ENCODE measurements at places on chromosomes 11 and 22.

GRCh38 chr22:19056951-19057401 is 65.2 kb downstream of the DGCR2 start:
- no peak for DNase-seq

DNA sequence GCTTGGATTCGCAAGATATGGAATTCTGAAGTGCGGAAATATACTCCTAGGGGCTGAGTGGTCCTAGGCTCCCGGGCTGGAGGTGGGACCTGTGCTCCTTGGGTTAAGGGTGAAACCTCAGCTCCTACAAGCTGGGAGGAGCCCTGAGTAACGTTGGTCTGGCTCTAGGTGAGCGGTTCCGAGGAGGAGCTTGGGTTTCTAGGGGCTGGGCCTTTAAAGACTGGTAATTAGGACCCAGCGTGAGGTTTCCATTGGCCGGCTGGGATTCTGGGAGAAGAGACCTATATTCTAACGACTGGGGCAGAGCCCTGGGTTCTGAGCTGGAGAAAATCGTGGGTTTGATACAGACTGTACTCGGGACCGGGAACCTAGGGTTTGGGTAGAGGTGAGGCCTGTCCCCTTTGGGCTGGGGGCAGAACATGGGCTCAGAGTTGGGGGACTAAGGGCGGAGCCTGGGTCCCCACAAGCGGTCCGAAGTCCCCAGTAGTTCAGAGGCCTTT is 882 bp upstream of the MAP4K2 start:
- no peak for DNase-seq

GRCh38 chr22:48208894-48209293 is 1446.4 kb downstream of the TBC1D22A start:
- no peak for DNase-seq

DNA sequence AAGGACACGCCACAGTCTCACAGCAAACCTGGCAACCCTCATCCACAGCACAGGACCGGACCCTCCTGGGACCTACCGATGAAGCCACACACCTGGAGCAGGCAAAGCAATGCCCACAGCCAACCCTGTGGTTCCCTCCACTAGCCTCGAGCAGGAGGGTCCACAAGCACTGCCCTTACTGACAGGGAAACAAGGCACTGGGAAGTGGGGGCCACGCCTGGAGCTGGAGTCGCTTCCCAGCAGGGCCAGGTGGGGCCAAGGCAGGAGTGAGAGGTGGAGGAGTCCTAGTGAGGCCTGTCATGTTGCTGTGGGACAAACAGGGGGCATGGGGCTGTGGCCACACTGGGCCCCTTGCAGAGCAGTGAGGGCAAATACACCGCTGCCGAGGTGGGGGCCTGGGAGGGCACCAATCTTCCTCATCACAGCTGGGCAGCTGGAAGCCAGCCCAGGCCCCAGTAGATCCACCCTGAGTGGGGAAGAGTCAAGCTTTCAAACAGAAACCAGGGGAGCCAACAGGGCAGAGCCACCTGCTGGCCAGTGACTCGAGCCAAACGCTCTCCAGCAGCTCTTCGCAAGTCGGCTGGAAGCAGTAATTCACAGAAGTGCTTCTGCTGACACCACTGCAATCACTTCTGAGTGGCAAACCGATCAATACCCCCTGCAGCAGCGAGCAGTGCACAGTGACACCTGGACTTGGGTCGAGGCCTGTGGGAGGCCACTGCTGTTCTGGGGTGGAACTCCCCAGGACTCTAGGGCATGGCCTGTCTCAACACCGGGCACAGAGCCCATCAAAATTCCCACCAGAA is 13.7 kb downstream of the SULT4A1 start:
- no peak for DNase-seq

DNA sequence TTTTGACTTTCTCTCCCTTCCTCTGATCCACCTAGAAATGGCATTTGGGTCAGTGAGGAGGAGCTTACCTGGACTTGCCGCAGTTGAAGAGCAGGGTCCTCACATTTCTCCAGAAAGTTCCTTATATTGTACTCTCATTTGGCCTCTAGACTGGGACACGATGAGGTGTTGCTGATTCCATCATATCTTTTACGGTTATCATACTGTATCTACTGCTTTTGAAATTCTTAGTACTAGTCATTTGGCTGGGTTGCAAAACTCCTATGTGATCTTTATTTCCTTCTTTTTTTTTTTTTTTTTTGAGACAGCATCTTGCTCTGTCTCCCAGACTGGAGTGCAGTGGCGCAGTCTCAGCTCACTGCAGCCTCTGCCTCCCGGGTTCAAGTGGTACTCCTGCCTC is 58.7 kb upstream of the FAM181B start:
- DNase-seq: no peak

DNA sequence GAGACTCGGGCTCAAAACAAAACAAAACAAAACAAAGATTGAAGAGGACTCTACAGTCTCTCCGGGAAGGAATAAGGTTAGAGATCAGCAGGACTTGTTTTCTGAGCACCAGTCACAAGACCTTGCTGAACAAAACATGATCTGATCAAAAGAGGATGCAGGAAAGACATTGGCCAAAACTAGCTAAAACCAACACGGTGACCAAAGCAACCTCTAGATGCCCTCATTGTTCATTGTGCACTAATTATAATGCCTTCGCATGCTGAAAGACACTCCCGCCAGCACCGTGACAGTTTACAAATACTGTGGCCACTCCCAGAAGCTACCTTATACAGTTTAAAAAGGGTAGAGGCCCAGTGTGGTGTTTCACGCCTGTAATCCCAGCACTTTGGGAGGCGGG is 15.7 kb upstream of the CHKA start:
- DNase-seq: no peak

DNA sequence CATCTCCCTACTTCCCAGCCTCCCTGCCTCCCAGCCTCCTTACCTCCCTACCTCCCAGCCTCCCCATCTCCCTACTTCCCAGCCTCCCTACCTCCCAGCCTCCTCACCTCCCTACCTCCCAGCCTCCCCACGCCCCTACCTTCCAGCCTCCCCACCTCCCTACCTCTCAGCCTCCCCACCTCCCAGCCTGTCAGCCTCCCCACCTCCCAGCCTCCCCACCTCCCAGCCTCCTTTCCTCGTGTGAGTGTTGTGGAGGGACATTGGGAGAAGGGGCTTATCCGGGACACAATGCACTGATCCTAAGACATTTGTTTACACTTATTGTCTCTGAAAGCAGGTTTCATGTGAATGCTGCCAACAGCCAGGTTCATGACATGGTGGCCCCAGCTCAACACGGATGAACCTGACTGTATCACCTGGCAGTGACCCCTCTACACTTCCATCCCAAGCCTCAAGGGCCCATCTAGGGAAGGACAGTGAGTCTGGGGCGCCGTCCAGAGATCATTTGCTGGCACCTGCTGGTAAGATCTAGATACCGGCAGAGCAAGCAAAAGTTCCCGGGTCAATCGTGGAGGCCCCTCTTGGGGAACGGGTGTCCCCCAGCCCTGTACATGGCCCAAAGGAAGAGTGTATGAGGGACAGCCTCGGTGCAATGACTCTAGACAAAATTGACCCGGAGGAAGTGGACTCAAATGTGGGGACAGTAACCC is 34.5 kb upstream of the TH start:
- DNase-seq: no peak

GRCh38 chr11:19161651-19162050 is 40.1 kb downstream of the CSRP3 start:
- DNase-seq: no peak

- DNase-seq: no peak
Measured at GRCh38 chr11:74557526-74557925, 34.9 kb upstream of the POLD3 start.

GRCh38 chr11:10285148-10285802 is 8.7 kb downstream of the SBF2 start:
- DNase-seq: no peak

- DNase-seq: no peak
Measured at GRCh38 chr11:65206901-65207300, 25.2 kb downstream of the CAPN1 start.

- DNase-seq: no peak
Measured at GRCh38 chr22:30749272-30749671, 54.6 kb downstream of the OSBP2 start.

- DNase-seq: no peak
Measured at GRCh38 chr11:20110908-20111669, 49.2 kb downstream of the DBX1 start.

DNA sequence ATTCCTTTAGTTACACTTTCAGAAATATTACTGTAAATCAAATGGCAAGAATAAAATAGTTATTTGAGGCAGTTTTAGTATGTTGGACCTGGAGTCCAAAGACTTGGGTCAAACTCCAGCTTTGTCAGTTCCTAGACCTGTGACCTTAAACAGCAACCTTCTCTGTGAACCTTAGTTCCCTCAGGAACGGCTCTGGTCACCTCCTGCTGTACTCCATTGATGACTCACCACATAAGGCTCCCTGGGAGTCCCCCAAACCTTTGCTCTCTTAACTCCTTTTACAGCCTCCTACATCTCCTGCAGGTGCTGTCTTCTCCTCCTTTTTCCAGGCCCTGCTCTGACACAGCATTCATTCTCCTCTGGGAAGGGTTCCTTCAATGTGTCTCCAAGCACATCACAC is 29.1 kb downstream of the LIMK2 start:
- DNase-seq: no peak

GRCh38 chr11:26412955-26413354 is 81.0 kb downstream of the ANO3 start:
- DNase-seq: no peak

DNA sequence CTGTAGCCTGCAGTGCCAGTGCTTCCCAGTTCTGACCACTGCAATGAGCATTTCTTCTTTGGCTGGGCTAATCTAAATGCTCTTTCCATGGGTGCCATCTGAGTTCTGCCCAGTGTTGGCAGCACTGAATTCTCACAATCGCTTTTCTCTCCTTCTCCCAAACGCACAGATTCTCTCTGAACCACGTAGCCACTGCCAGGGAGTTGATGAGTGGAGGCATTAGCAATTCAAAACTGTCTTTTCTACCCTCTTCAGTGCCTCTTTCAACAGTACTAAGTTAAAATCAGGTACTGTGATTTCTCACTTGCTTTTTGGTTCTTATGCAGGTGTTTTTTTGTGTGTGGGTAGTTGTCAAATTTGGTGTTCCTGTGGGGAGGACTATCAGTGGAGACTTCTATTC is 745.0 kb upstream of the ANO5 start:
- no peak for DNase-seq

DNA sequence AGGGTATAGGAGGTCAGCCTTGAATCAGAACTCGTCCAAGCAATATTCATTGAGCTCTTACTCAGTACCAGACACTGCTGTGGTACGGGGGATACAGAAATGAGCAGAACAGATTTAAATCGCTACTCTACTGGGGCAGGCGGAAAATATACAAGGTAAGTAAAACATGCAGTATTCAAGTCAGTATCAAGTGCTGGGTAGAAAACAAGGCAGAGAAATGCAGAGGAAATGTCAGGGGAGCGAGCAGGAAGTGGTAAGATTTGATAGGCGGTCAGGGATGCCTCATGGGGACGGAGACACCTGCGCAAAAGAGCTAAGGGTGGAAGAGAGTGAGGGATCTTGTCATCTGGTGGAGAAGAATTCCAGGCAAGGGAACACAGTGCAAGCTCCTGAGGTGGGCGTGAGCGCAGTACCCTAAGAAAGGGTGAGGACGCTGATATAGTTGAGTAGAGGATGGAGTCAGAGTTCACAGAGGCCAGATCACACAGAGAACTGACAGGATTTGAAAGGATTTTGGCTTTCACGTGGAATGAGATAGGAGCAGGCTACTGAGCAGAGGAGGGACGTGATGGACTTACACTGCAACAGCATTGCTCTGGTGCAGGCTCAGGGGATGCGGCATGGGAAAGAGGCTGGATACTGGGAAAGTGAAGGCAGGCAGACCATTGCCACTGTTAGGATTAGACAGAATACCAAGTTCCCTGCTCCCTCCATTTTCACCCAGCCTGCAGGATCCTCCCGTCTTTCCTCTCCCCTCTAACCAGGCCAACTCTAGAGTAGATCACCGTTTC is 35.8 kb downstream of the SC5D start:
- no peak for DNase-seq

GRCh38 chr11:61270354-61271076 is 24.6 kb downstream of the VWCE start:
- DNase-seq: no peak

- no peak for DNase-seq
Measured at GRCh38 chr11:109956124-109956793, 136.9 kb upstream of the ZC3H12C start.

GRCh38 chr11:116373104-116373944 is 399.5 kb downstream of the BUD13 start:
- no peak for DNase-seq

DNA sequence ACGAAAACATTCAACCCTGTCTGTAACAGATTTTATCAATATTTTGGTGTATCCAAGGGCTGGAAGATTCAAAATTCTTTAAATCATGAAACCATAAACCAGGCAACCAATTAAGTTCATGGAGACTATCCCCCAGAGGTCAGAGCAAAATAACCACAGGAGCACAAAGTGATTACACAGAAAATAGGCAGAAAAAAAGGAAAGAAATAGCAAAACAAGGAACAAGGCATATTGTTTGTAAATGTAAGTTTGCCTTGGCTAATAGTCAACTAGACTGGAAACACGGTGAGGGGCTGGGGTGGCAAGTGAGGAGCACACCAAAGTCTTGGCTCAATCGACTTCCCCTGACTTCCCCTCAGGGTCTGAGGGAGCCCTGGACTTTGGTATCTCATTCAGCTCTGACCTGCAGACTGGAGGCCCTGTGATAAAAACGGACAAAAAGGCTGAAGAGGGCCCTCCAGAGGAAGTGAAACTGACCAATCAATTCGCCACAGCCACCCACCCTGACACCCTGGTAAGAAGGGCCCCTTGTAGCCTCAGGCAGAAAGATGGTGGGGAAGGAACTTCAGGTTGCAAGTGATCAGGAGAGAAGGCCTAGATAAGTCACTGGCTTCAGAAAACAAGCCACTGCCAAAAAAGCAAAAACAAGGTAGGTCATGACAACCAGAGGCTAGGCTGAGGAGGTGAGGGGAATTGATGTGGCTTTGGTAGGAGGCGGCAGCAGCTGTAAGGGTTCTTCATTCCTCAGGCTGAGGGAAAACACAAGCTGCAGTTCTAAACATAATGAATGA is 1.8 kb downstream of the SIK3 start:
- DNase-seq: no peak

- DNase-seq: no peak
Measured at GRCh38 chr11:69598147-69598546, 42.8 kb upstream of the CCND1 start.

- DNase-seq: no peak
Measured at GRCh38 chr11:63499874-63500273, 6.0 kb upstream of the LGALS12 start.
